ENCODE measurements at places on chromosomes 13 and 19.

GRCh38 chr19:28915202-28915601, 297.7 kb downstream of the UQCRFS1 start:
- DNase-seq: no peak

DNA sequence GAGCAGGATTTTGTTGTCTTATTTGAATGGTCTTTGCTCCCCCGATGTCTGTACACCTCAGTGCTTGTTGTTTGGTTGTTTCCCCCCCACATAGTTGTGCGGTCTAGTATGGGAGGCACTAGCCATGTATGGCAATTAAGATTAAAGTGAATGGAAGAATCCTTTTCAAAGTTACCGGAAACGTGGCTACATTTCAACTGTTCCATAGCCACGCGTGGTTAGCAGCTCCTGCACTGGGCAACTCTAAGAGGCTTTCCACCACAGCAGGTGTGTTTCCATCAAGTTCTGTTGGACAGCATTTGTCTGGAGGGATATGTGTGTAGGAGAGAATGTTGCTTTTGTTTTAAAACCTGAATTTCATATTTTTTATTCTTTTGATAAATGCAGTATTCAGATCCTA, 247.3 kb downstream of the GGACT start:
- no peak for DNase-seq

DNA sequence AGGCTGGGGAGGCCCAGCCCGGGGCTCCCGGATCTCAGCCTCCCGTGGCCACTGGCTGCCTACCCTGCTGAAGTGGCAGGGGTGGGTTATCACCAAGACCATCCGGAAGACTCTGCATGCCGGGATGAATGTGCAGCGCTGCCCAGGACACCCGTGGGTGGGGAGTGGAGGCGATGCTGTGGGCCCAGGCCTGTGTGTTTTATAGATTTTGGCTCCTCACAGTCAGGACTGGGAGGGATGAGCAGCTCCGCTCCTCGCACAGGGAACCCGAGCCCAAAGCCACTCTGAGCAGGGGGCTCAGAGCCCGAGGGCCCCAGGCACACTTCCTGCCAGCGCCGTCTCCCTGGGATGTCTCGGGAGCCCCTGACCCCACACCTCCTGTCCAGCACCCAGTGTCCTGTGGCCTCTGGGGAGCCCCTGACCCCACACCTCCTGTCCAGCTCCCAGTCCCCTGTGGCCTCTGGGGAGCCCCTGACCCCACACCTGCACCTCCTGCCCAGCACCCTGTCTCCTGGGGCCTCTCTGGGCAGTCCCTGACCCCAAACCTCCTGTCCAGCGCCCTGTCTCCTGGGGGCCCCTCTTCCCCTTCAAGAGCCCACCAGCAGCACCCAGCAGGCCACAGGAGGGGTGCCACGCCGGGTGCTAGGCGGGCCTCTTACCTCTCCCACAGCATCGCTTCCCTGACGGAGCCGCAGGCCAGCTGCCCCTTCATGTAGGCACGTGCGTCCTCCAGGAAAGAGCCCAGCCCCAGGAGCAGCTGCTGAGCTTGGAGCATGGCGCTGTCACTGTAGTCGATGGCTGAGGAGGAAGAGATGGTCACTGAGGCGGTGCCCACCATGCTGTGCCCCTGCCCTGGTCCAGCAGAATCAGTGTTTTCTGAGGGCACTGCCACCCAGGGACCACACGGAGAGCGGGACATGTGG, 31.4 kb downstream of the NAXD start:
- DNase-seq: no peak

DNA sequence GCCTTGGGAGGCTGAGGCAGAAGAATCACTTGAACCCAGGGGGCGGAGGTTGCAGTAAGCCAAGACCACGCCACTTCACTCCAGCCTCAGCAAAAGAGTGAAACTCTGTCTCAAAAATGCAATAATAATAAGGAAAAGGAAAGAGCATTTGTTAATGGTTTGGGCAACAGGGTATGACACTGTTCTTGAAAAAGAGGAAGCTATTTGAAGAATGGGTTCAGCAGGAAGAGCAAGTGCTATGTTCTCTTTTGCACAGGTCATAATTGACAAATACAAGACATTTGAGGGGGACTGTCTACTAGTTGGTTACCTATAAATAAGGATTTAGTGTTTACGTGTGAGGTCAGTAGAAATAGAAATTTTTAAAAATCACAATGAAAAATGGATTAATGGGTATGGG, 218.3 kb downstream of the DCT start:
- no peak for DNase-seq

DNA sequence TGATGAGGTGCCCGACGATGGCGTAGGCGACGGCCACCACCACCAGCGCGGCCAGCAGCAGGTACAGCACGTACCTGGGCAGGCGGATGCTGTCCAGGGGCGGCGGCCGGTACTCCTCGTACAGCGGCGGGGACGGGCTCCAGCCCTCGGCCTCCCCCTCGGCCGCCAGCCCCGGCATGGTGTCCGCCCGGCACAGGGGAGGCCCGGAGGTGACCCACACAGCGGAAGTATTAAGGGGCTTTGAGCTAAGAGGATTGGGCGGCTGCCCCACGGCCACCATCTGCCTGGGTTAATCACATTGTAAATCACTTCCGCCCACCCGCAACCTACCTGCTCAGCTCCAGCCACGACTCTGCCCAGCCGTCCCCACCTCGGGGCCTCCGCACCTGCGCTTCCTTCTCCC, at the start of gene SMIM44:
Gene SMIM44 (minus strand): TSS at position 216 of the 403 bp plus-strand sequence. CDS start 38 bp downstream, at position 178.
- DNase-seq: no peak

DNA sequence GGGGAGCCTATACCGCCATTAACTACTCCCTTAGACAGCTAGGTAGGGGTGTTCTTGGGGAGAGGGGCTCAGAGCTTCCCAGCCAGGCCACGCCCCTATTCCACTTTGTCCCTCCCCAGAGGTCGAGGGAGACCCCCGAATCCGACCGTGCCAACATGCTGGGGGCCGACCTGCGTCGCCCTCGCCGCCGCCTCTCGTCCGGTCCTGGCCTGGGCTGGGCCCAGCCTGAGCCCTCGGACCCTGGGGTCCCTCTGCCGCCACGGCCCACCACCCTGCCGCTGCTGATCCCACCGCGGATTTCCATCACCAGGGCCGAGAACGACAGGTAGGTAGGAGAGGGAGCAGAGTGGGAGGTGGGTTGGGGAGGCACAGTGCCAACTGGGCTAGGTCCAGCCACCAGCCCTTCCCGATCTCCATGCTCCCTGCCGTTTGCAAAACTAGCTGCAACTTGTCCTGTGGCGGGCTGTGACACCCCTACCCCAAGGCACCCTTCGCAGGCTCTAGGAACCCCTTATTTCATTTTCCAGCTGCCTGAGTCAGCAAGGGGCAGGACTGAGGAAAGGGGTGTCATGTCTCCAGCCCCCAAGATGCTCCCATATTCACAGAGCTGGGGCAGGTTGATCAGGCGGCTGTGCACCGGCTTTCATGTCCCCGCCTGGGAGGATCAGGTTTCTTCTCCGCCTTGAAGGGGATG, 2.6 kb upstream of the PDE4A start:
- DNase-seq: no peak

GRCh38 chr19:383922-384798, 24.8 kb downstream of the C2CD4C start:
- no peak for DNase-seq

GRCh38 chr13:112968380-112968909, 569 bp upstream of the MCF2L start:
- no peak for DNase-seq
